CD14-positive monocyte (primary cell): ENCODE measurements at places on chromosomes 5 and 9.

DNA sequence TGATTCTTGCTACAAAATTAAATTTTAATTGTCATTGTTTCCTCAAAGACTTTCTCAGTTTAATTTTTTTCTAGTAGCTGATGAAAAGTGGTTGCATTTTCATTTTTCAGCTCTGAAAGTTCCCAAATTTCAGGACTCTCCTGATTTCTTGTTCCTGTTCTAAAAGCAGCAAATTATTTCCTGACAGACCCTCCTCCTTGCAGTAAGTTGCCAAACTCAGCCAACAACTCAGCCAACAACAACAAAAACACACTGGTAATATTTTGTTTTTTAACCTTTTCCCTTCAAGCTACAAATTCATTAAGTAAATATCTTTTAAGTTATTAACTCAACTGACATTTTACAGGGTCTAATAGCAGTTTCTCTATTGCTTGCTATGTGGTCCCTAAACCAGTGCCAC, 487.8 kb upstream of the NUDT12 start:
- no peak for DNase-seq

DNA sequence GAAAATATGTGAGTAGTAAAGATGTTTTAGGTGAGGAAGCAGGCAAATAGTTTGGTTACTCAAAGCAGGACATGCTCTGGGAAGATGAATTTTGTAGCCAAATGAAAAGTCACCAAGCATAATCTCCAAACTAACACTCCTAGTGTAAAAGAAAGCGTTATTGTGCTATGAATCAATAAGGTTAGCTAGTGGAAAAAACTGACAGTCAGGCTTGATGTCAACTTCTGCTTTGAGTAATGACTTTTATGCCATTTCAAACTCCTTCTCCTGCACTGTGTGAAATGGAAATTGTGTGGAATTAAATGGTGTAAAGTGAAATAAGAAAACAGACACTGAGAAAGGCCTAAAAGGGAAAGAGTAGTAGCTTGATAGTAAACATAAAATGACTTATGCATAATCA, 637.2 kb upstream of the DMAC1 start:
- no peak for DNase-seq

- DNase-seq, result peak; percentile 10
Measured at GRCh38 chr5:76583163-76584047, 39.8 kb downstream of the F2RL2 start.

GRCh38 chr5:10826971-10827370, 65.9 kb upstream of the DAP start:
- no peak for DNase-seq

DNA sequence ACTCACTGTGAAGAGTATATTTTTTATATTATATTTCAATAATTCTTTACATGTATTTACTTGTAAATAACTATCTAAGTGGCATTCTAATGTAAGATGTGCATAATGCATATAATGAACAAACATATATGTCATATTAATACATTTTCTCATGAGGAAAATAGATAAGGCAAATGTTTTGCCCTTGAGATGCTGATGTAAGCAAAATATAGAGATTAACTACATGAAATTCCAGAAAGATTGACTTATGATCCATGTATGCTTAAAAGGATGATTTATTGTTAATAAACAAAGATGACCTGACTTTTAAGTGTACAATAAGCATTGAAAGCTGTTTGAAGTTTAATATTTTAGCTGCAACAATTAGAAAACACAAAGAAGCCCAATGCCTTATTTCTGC, 559.9 kb downstream of the PTPRD start:
- DNase-seq, result no peak

GRCh38 chr9:92509050-92509449, 26.7 kb downstream of the ECM2 start:
- DNase-seq, result no peak

DNA sequence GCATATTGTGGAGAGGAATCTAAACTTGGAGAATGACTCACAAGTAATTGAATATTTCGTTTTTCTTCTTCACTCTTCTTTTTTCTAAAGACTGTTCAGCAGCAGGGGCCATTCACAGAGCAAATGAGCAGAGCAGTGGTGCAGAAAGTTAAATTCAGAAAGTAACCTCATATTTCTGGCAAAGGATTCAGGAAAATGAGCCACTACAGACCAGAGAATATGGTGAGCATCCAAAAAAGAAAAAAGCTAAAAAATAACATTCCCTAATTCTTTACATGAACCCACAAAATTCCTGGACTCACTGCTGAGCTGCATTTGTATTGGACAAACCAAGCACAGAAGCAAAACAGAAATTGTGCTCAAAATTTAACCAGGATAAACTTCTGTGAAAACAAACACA, 1486.8 kb upstream of the C9orf72 start:
- DNase-seq, result no peak

DNA sequence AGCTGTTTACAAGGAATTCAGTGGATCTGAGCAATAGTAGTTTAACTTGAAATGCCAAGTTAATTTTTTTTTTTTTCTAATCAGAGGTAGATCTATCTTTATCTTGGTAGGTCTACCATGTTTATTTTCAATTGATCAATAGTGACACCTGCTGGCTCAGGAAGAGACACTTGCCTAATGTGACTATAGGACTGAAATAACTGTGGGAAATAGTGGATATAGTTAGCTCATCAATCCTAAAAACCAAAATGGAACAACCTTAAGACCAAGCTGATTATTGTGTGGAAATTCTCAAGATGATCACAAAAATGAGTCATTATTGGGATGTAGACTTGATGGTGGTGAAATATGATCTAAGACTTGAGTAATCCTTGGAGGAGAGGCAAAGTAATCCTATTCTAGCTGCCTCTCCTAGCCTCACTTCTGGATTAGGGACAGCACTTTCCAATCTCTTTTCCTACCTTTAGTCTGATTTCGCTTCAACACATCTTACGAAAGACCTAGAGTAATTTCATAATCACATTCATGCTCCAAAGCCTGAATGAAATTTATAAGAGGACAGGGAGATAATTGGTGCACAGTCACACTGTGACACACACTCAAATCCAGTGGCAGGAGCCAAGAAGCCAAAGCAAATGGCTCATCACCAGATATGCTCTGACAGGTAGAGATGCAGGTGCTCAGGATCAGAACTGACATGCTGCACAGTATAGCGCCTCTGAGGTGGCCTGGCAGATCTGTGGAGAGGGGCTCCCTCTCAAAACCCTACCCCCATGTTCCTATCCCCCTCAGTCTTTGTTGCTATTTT, 156.3 kb downstream of the HMHB1 start:
- no peak for DNase-seq

- no peak for DNase-seq
Measured at GRCh38 chr5:84028093-84028492, 307.4 kb upstream of the HAPLN1 start.

DNA sequence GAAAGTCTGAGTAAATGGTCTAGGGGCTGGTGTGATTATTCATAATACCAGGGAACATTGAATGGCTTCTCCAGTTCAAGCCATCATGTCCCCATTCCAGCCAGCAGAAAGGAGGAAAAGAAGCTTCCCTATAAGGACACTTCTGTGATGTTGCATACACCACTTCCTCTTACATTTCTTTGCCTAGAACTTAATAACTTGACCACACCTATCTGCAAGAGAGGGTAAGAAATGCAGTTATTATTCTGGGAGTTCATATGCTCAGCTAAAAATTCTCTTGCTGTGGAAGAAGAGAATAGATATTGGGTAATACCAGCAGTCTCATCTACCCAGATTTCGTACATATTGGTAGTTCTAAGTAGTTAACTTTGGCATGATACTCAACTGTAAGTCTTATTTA, 166.1 kb downstream of the SLC28A3 start:
- DNase-seq, result peak; percentile 44

DNA sequence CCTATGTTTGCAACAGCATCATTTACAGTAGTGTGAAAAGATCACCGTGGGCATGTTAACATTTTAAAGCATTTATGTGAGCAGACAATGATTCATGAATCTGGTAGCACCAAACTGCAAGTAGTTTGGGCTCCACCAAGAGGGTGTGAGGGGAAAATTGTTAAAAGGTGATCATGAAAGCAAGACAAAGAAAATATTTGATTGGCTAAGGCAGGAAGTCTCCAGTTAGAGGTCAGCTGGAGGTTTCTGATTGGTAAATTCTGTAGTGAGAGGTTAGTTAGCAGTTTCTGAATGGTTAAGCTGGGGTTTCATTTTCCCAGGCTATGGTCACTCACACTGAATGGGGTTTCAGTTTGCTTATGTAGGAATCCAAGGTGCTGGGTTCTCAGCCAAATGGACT, 13.5 kb upstream of the DRD1 start:
- DNase-seq, result no peak

DNA sequence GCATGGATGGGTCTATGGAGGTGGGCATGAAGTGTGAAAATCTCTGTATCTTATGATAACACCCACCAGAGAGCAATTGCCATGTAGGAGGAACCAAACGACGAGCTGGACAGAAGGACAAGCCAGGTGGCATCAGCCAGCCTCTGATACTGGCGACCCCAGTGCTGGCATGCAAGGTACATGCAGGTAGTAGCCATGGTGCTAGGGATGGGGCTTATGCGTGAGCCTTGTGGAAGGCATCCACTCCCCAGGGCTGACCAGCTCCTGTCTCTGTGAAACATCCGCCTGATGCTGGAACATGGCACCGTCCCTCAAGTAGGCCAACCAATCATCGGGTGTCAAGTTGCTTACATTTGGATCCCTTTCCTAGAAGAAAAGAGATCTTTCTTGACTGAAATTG, 412.9 kb downstream of the GADD45G start:
- DNase-seq, result no peak

GRCh38 chr5:95892784-95893354, 68.8 kb downstream of the ELL2 start:
- DNase-seq, result peak; percentile 18

GRCh38 chr9:13386935-13387733, 107.6 kb upstream of the MPDZ start:
- DNase-seq, result no peak

- DNase-seq, result no peak
Measured at GRCh38 chr5:176578391-176578808, 29.3 kb downstream of the CDHR2 start.

GRCh38 chr9:30609713-30610112, 1774.7 kb upstream of the ACO1 start:
- DNase-seq, result no peak

- DNase-seq, result no peak
Measured at GRCh38 chr5:157481265-157481664, 21.3 kb downstream of the NIPAL4 start.

DNA sequence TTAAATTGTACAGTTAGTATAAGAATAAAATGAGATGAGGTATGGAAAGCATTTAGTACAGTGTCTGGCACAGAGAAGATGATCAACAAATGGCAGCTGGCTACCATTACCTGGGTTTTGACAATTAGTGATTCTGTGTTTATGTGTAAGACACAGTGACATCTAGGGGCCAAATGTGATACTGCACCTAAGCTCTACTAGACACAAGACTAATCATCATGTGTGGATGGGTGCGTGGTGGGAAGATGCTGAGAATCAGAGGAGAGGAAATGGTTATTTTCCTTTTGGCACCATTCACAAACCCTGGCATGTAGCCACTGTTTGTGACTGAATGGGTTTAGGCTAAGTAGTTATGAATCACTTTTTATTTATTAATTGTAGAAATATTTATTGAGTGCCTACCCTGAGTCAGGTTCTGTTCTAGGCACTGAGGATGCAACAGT, 109.8 kb upstream of the TBC1D2 start:
- no peak for DNase-seq

GRCh38 chr5:81235287-81236072, 2.4 kb downstream of the CKMT2 start:
- DNase-seq, result no peak

DNA sequence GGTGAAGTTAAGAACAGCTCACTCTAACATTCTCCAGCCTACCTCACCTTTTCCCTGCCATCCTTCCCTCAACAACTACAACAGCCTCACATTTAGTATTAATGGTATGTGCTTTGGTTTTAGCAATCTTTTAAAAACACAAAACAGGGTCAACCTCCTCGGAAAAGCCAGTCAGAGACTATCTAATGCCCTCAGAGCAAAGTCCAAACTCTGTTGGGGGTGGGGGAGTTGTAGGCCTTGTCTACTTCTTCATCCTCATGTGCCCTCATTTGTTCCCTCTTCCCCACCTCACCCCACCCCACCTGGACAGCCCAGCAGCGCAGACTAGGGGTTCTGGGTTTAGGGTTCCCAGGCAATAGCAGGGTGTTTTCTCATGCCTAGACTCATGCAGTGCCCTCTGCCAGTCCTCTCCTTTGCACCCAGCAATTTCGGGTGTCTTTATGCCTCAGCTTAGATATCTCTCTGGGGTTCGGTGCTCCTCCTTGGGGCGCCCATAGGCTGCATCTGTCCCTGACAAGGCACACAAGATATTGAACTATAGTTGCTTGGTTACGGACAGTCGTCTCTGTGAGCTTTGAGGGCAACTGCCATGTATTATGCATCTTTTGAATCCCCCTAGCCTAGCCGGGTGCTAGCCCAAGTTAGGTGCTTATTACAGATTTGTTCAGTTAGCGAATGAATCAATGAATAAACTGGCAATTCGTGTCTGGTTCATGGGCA, 762 bp upstream of the TCOF1 start:
- no peak for DNase-seq

GRCh38 chr5:177453852-177454396, 7.3 kb downstream of the PRR7 start:
- DNase-seq, result peak; percentile 41

GRCh38 chr9:87602933-87603643, 105.4 kb downstream of the DAPK1 start:
- DNase-seq, result no peak

DNA sequence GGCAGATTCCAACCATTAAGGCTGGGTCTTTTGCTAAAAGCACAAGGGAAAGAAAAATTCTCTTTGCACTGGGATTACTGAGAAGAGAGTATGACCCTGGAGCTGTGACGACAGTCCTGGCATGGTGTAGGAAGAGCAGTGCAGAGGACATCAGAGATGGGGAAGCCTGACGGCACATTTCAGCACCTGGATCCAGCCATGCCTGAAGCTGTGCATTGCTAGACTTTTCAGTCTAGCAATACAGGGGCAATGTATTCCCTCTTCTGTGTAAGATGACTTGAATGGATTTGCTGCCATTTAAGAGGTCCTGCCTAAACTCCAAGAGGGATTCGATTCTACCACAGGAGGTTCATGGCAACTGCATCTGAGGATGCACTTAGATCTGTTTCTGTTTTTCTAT, 12.3 kb upstream of the MRNIP start:
- DNase-seq, result no peak

DNA sequence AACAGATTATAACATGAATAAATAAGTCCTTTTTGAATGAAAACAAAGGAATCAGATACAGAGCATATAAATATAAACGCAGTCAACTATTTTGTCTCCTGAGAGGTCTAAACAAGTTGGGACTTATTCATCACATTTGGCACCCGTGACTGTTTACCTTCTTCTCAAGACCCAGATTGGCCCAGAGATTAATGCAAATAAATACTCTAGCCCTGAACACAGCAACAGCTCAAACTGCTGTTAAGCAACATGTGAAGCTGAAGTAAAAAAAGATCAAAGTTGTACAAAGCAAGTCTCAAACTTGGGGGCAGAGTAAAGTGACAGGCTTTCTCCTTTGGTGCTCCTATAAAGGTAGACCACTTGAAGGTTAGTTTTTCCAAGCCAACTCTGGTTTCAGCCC, 95.0 kb upstream of the NR5A1 start:
- DNase-seq, result no peak

GRCh38 chr9:28396058-28396457, 822.8 kb upstream of the C9orf72 start:
- no peak for DNase-seq
